ENCODE measurements at places on chromosomes 3 and 15.

- DNase-seq = peak; percentile 67
Measured at GRCh38 chr3:61813636-61814035, 252.3 kb downstream of the PTPRG start.

GRCh38 chr15:81480645-81481053 lies 106.6 kb upstream of the TMC3 start:
- DNase-seq = peak; percentile 38

DNA sequence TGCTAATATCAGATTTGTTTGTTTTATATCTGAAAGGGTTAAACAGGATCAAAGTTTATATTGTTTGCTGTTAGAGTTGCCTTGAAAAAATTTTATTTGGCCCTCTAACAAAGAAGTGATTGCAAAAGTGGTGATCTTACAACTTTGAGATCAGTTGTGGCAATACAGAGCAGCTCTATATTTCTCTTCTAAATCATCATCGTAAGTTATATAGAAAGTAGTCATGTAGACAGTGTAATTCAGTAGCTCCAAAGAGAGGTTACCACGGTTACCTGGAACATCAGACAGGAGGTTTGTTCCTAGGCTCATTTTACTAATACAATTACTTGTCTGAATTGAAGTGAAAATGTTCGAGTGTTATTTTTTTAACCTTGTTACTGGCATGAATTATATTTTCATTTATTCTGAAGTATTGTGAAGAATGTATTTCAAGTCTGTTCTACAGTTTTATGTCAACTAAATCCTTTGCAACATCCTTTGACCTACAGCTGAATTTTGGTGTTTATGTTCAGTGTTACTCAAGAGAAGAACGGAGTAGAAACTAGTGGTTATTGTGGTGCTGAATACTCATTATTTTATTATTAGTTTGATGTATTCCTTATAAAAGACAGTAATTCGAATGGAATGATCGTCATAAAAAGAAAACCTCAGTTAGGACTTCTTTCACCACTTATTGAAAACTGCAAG lies 214.2 kb downstream of the NAALADL2 start:
- no peak for DNase-seq

DNA sequence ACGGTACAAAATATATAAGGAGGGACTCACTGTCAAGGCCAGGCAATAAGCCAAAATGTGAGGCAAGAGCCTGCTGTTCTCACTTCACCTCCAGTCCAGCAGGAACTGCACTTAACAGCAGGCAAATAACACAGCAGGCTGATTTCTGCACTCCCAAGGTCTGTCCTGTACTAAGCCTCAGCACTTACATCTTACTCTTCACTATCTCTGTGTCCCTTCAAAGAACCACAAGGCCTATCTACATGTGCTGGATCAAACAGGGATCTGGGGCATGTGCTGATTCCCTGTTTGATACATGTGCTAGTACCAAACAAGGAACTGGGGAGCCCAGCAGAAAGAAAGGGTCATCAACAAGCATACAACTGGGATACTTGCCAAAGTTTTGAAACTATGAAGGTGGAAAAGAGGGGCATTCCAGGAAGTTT lies 22.2 kb downstream of the UACA start:
- DNase-seq = peak; percentile 87

DNA sequence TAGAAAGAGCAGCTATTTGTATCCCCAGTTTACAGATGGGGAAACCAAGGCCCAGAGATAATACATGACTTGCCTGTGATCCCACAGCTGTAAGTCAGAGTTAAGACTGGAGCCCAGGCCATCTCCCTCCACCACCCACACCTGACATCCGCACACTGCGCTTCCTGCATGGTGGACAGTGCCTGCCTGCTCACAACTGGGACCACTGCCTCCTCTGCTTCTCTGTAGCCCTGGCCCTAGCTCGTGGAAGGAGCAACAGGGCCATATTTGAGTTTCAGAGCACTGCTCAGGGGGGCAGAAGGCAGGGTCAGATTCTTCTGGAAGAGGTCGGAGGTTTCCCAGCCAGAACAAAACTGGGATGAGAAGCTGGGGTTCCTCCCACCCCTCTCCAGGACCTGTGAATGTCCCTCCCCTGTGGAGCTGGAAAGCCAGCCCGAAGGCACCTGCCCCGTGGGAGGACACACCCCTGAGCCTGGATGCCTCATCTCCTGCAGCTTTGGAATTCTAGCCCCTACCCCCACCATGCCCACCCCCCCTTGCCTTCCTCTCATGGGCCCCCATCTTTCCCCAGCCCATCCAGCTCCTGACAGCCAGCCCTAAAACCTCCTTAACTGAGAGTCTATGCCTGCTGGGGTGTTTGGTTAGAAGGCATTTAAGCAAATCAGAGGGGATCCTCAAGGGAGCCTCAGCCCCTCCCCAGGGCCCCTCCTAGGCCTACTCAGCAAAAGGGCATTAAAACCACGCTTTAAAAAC lies 100.1 kb downstream of the TPRA1 start:
- no peak for DNase-seq
